ENCODE measurements at places on chromosomes 5 and 9. TPM values are rescaled to one million over a fixed set of nuclear protein-coding genes. Genes with fewer than 3 reads are reported as not detected.

GRCh38 chr9:79955300-79955699 lies 383.5 kb downstream of the TLE4 start:
- DNase-seq: no peak

GRCh38 chr5:88696466-88696865 lies 186.5 kb downstream of the MEF2C start:
- no peak for DNase-seq

BTNL8 gene
- not detected for polyA plus RNA-seq

ADAMTSL1 gene
- polyA plus RNA-seq: 17.2 TPM

CORO2A gene
- polyA plus RNA-seq: 1.5 TPM

GRCh38 chr5:51279983-51280706 lies 103.1 kb upstream of the ISL1 start:
- DNase-seq: no peak

KCNN2 gene
- 5.1 TPM for polyA plus RNA-seq

ANXA2R gene
- 0.53 TPM for polyA plus RNA-seq

GRCh38 chr5:9987101-9987500 lies 262.6 kb downstream of the ATPSCKMT start:
- no peak for DNase-seq
